Stimulated activated CD4-positive, alpha-beta T cell treated with anti-CD3 and anti-CD28 coated beads, TNF-alpha, amount 100 ng/mL, for 24 hours (primary cell): ENCODE measurements at places on chromosomes 4 and X.
A peak's percentile ranks its signal among the peaks of the same experiment; 100 is the strongest.

GRCh38 chrX:40041915-40042314, 55.8 kb downstream of the BCOR start:
- DNase-seq, result no peak

DNA sequence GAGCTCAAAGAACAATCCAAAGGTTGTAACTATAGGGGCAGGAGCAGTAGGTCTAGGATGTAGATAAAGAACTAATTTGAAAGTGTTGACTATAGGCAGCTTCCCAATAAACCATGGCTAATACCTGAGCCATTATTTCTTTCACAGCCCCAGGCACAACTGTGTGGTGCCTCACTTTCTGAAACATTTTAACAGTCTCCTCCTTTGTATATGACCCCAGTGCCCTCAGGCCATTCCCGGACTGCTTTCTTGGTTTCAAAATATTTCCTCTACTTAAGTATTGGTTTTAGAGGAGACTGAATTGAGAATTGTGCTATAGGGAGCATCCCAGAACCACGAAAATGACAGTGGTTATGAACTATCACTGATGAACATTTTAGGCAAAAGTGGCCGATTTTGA, 728.7 kb downstream of the IL1RAPL1 start:
- DNase-seq, result no peak

DNA sequence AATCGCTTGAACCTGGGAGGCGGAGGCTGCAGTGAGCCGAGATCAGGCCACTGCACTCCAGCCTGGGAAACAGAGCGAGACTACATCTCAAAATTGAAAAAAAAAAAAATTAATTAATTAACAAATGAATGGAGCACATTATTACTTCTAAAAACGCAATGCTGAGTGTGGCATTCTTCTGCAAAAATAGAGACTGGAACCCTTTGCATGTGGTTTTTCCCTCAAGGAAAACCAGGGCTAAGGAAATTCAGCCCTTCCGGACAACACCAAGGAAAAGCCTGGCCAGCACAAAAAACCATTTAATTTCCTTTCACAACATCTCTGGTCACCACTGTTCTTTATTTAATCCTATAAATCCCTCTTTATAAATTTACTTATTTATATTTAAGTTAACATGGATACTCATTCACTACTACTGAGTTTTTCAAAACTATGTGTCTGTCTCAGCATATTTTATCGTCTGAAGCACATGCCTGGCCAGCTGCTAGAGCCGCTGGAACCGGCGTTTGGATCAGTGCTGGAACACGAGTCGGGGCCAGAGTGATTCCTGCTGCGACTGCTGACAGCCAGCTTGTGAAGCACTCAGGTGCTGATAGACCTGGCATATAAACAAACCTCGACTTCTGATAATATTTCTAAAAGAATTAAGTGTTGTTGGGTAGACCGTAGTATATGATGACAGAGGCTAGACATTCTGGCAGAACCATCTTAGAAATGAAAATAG, 84.5 kb upstream of the WWC2 start:
- no peak for DNase-seq

GRCh38 chrX:134743091-134743490, 84.8 kb upstream of the PLAC1 start:
- no peak for DNase-seq

- no peak for DNase-seq
These were observed 22.9 kb downstream of the TNIP2 start for GRCh38 chr4:2733001-2733843.

GRCh38 chrX:13055486-13055885, 11.1 kb upstream of the FAM9C start:
- no peak for DNase-seq

DNA sequence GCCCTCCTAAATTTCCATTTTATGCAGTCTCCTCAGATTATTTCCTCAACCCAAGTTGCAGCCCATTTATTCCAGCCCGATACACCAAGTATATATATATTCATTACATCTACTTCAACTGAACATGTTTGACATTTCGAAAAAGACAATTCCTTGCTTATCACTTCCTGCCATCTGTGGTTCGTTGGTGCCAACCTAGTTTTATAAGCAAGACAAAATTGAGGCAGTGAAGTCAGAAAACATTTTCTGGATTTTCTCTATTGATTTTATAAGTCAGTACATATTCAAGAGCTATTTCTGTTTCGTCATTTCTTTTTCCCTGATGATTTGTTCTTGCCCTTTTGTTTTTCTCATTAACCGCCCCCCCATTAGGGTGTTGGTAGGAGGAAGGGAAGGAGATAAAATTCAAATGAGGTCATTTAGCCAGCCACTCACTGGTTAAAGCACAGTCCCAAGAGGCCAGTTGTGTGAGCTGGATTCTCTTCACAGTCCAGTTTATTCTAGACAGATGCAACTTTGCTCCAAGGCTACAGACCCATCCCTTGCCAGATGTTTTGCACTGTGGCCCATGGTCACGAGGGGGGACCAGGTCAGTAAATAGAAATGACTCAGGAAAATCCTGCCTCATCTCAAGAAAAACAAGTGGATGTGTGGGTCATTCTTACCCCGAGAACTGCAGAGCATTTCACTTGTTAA, 20.3 kb upstream of the VEGFD start:
- no peak for DNase-seq

DNA sequence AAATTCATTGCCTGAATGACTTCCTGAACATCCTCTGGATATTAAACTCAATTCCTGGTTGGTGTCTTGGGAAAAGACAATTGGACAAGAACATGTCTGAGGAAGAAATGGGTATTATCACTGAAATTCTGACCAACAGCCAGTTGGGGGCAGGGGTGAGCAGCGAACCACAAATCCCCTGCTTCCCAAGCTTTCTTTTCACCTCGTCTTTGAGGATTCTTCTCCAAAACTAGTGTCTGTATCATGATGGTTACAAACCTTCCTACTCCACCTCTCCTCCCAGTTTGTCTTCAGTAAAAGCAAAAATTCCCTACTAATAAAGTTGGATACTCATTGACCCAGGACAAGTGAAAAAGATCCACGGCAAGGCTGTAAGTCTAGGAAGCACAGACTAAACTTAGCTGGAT, 48.3 kb upstream of the WDR1 start:
- DNase-seq, result no peak

- peak; percentile 48 for DNase-seq
These were observed 6.8 kb upstream of the CLCN5 start for GRCh38 chrX:49915361-49916222.

DNA sequence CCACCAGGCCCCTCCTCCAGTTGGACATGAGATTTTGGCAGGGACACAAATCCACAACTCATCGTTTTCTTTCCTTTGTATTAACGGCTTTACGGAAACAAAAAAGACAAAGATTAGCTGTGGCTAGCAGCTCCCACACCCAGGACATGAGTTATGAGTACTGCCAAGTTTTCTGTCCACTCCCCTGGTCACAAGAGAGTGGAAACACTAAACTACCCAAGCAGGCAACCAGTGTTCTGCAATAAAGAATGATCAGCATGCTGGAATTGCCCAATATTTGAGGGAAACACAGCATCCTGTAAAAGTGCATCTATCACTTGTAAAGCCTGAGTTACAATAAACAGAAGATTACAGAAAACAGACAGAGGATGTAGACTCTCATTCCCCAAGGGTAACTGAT, 358.4 kb downstream of the NLGN4X start:
- DNase-seq, result no peak

DNA sequence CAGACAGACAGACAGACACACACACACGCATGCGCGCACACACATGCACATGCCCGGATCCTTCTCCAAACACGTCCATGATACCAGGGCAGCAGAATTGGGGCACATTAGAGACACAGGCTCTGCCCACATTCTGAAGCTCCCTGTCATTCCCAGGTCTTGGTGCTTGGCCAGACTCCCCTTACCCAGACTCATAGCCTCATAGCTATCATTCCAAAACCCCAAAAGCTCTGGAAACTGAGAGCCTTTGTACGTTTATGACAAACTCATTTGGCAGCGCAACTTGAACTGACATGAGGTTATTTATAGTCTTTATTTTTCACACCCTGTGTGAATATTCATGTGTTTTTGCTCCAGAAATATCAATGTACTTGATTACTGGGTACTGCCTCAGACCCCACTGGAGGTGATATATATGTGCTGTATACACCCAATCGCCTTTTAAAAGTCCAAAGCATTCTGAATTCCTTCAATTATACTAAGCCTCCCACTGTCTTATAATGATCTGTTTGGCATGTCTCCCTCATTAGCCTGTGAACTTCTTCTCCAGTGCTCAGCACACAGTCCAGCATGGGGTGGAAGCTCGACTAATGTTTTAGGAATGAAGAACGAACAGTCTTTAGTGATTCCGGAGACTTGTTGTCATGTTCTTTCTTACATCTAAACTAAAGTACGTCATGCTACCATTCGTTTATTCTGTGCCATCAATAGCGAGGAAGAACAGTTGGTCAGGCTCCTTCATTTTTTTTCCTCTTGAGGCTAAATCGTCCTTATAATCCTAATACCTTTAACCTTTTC, 45.0 kb downstream of the RTL9 start:
- DNase-seq, result no peak

- DNase-seq, result no peak
These were observed 230.6 kb upstream of the TRPC5 start for GRCh38 chrX:112313201-112313600.

DNA sequence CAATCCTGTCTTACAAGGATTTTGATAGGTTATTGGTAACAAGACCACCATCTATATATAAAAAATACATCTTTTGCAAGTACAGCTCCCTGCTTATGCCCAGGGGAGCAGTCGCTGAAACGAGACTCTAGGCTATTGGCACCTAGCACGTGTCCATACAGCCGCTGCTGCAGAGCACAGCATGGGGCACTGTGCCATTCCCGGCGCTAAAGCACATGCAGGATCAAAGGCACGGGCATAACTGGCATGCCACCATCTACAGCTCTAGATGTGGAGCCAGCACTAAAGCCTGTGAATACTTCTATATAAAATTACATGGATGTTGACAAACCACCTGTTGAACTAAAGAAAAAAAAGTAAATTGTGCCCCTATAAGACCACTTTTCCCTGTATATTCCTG, 144.8 kb downstream of the COL25A1 start:
- DNase-seq, result no peak

DNA sequence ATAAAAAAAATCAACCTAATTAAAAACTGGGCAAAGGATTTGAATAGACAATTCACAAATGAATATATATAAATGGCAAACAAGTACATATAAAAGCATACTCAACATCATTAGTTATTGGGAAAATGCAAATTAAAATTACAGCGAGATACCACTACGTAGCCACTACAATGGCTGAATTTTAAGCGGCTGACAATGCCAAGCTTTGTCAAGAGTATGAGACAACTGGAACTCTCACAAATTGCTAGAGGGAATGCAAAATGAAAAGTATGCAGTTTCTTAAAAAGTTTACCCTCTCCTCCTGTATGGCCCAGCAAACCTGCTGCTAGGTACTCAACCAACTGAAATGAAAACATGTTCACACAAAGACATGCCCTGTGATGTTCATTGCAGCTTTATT, 34.8 kb downstream of the ZFP42 start:
- DNase-seq, result no peak
